ENCODE measurements at places on chromosomes 2 and 18. TPM values are rescaled to one million over a fixed set of nuclear protein-coding genes. Genes with fewer than 3 reads are reported as not detected.
A peak's percentile ranks its signal among the peaks of the same experiment; 100 is the strongest.

Gene NYAP2
- not detected for total RNA-seq

Gene ABCB11
- not detected for total RNA-seq

Gene INHBB
- 0.67 TPM for total RNA-seq

Gene PDE1A
- total RNA-seq = 0.69 TPM

DNA sequence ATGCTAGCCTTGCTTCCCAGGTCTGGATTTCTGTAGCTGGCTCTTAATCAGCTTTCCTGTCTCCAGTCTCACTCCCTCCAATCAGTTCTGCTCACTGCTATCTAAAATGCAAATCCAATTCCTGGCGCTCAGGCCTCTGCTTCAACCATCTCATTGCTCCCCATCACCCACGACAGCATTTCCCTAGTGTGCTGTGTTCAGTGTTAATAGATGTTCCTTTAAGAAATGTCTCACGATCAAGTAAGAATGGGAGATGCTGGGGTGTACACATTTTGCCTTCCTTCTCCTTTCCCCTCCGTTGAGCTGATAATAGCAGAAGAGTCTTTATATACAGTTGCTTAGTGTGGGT lies 1.6 kb upstream of the PUM2 start:
- no peak for DNase-seq

DNA sequence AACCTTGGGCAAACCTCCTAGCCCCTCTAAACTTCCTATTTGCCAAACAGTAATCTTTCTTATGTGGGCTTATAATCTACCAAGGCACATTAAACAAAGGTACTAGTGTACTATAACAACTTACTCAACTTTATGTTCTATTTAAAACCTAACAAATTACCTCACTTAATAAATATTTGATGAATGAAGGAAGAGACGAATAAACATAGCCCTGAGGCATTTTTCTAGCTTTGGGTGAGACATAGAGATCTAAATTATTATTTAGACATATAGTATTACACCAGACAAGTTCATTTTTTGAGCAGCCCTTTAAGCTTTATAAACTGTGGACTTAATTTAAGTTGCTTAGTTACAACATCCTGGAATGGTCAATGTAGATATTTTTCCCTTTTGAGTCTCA lies 104.6 kb downstream of the UNC80 start:
- peak; percentile 30 for DNase-seq

DNA sequence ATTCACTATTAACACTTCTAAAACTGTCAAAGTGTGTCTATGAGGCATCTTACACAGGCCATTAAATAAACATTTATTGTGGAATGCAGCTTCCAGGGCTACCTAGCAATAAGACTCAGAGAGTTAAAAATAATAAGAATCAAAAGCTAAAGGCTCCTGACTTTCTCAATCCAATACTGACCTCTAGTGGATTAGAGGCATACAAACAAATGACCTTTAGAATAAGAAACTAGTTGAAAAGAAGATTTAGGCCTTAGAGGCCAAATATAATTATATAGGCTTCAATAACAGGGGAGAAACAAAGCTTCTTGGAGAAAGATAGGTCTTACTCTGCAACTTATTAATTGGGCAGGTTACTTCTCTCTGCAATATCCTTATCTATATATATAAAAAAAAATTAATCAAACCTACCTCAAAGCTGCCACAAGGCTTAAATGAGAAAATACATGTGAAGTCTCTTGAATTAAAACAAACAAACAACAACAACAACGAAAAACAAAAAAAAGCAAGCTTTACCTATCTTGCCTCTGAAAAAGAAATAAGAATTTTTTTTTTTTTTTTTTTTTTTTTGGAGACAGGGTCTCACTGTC lies 246.1 kb downstream of the EXOC6B start:
- peak; percentile 28 for DNase-seq

- no peak for DNase-seq
Measured at GRCh38 chr2:201191132-201191875, 8.4 kb downstream of the CASP10 start.

DNA sequence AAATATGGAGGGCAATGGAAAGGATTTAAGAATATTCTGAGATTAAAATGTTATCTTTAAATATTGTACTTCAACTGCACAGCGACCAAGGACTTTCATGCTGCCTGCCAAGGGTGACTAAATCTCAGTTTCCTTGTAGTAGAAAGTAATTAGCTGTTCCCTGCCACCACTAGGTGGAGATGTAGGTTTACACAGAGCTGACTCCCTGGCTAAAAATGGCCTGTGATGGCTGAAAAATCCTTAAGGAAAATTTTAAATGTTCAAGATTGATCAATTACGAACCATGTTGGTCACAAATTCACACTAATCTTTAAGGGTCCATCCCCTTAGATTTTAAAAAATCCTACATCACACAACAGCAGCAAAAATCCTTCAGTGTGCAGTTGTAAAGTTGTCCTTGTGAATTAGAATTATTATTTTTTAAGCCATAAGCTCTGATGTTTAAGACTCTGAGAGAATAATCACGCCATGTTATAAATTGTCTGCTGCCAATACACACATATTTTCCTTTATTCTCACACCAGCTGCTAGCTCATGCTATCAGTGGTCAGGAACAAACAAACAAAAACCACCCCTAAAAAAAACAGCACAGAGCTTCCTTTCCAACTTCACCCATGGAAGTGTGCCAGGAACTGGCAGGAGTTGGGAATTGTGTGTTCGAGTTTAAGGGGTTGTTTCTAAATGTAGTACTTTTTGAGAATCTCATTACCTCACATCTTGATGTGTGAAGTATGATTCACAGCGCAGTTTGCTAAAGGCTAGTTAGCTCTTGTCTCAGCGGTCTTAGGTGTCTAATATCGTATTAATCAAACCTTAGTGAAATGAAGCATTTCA lies 399.8 kb downstream of the TMEM182 start:
- peak; percentile 22 for DNase-seq

- peak; percentile 34 for DNase-seq
Measured at GRCh38 chr18:21191596-21192307, 50.3 kb upstream of the GREB1L start.
